ENCODE measurements at places on chromosomes 13 and 19. TPM values are rescaled to one million over a fixed set of nuclear protein-coding genes. Genes with fewer than 3 reads are reported as not detected.

DNA sequence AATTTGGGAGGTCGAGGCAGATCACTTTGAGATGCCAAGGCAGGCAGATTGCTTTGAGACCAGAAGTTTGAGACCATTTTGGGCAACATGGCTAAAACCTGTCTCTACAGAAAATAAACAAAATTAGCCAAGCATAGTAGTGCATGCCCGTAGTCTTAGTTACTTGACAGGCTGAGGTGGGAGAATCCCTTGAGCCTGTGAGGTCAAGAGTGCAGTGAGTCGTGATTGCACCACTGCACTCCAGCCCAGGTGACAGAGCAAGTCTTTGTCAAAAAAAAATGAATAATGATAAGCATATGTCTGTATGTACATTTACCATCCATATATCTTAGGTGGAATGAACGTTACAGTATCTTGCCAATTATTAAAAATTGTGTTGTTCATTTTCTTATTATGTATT, 2447.7 kb downstream of the PCDH9 start:
- DNase-seq, result no peak

Gene CPB2
- not detected for total RNA-seq

Gene NCAN
- under 0.01 TPM for total RNA-seq

DNA sequence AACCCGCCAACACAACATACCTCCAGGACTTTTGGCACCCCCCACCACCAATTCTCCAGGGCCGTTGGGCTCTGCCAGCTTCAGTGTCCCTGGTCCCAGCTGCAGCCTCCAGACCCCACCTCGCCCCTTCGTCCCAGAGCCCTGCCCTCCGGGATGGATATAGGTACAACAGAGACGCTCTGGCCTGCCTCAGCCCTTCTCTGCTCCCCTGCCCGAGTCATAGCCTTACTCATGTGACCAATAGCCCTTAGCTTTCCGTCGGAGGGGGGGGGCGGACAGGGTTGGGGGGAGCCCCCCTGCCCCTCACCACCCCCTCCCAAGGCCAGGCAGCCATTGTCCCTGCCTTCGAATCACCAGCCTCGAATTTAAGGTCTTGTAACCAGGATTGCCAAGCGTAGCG, 70.8 kb upstream of the NFIC start:
- no peak for DNase-seq

GRCh38 chr13:65631078-65631477, 1599.1 kb downstream of the PCDH9 start:
- no peak for DNase-seq

Gene MYO1F
- 0.38 TPM for total RNA-seq

- DNase-seq, result no peak
Measured at GRCh38 chr13:45783346-45784043, 68.1 kb downstream of the SIAH3 start.

Gene FFAR1
- not detected for total RNA-seq

GRCh38 chr13:86810361-86810760, 860.8 kb upstream of the SLITRK5 start:
- DNase-seq, result no peak

Gene GFY
- total RNA-seq, result not detected

Gene CYP2A6
- total RNA-seq, result not detected

Gene TMEM145
- total RNA-seq, result 0.25 TPM

DNA sequence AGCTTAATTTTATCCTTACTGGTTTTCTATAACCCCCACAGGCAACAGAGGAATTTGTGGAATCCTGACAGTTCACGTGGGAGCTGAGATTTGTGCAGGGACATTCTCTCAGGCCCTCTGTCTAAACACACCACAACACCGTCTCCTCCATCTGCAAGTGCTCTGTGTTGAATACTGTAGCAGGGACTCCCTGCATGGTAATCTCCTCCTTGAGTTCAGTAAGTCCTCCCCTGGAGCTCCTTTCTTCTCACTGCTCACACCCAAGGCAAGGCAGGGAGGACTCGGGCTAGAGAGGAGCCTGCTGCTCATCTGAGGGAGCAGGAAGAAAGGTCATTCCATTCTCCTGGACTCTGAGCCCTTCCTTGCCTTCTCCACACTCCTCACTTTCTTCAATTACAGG, 348.2 kb downstream of the KCTD12 start:
- DNase-seq, result no peak

GRCh38 chr13:100913143-100913542, 238.5 kb upstream of the TMTC4 start:
- no peak for DNase-seq

DNA sequence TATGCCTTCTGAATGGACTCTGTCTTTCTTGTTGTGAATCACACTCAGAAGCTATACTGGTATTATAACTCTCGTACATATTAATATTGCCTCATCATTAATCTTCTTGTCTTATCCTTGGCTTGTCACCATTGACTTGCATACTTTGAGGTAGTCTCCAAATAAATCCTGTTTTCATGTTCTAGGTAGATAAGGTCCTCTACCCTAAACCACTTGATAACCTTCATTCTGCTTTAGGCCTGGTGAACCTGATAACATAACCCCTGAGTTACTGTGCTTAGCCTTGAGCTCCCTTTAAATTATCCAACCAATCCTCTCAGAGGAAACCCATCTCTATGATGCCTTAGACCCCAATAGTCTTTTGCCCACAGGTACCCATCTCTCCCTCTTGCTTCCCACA, 1162.3 kb downstream of the SLITRK1 start:
- DNase-seq, result no peak
